NCI-H1694 (cell line): ENCODE measurements at places on chromosomes 6 and 20.

GRCh38 chr6:160899671-160900430 lies 91.7 kb upstream of the MAP3K4 start:
- DNase-seq = no peak

GRCh38 chr20:52294106-52294628 lies 102.6 kb upstream of the ZFP64 start:
- DNase-seq = no peak

DNA sequence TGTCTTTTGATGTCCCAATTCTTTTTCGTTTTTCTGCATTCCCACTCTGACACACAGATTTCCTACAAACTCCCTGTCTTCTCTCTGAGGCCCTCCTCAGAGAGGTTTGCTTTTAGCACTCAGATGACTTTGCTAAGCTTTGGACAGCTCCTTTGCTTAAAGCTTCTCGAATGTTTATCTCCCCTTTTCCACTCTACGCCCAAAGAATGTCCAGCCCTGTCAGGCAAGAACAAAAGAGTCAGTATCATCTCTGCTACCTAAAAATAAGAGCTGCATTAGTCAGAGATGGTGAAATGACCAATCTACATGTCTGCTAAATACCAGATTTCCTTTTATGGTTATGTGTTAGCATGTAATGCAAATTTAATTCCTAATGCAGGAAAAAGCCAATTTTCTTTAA lies 56.8 kb downstream of the PREP start:
- DNase-seq = no peak

- DNase-seq = no peak
Observed at GRCh38 chr20:50244352-50245149, 53.9 kb downstream of the CEBPB start.

DNA sequence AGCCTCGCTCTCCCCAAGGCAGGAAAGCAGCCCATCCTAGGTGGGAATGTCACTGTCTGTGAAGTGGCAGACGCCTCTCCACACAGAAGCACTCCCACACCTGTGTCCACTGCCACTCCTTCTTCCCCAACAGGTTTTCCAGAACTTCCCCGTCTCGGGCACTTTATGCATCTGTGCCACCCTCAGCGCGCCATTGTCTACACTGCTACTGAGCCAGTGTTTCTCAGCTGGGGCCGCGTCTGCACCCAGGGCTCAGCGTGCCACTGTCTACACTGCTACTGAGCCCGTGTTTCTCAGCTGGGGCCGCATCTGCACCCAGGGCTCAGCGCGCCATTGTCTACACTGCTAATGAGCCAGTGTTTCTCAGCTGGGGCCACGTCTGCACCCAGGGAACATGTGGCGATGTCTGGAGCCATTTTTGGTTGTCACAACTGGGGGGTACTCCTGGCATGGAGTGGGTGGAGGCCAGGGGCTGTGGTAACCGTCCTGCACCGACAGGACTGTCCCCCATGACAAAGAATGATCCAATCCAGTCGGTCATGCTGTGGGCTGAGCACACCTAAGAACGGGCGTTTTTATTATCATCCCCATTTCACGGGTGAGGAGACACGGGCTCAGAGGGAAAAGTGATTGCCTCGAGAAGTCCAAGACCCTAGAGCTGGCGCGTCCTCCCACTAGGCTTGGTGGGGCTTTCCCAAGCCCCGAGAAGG lies 41.7 kb upstream of the ZBP1 start:
- DNase-seq = no peak

DNA sequence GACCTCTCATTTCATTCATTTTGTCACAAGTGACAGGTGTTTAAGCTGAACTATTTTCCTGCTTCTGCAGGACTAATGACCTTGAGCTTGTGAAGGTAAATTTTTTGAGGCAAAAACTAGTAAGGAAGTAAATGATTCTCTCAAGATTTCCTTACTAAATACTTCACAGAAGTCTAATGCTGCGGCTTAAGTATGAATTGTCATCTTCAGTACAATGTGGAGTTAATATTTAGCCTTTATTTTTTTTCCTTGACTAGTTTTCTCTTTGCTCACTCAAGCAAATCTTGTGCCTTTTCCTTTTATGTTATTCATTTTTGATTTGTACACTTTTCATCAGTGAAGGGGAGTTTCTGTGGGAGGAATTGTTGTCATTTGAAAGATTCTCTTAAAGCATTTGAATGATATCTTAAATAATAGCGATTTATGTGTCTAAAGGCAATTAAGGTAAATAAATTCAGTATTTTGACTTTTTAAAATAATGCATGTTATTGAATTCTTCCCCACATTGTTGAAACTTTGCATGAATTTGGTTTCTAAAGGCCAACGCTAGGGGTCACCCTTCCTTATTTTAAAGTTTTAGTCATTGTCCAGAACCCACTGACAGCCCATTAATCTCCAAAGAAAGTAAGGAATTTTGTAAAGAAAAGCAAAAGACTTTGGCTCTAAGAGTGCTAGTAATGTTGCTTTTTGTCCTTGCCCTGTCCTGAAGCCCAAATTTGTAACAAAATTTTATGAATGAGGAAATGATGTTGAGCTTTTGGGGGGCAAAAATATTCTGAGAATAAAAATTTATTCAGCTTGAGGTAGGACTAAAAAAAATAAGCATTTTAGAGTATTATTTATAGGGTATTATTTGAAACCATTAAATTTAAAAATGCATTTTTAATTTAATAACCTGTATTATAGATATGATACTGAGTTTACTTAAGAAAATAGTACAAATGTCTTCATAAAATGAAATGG lies 157.4 kb upstream of the LAMA2 start:
- peak; percentile 25 for DNase-seq

- DNase-seq = no peak
Observed at GRCh38 chr20:60031107-60031506, 72.9 kb downstream of the CDH26 start.

DNA sequence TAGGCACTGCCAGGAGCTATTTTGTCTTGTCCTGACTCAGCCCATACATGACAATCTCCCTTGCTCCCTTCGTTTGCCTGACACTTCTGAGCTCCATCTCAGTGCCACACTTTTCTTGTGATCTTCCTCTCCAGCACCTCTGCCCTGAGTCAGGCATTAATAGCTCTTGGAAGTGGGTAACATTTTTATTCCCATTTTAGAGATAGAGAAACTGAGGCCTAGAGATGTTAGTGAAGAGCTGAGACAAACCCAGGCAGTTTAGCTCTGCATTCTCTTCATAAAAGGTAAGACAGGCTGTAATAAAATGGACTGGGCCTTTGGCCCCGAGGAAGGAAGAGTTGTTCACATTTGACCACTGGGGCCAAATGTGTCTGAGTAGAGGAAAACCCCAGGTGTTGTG lies 167.4 kb downstream of the DHX35 start:
- no peak for DNase-seq

GRCh38 chr6:136511397-136511796 lies 38.8 kb downstream of the MAP7 start:
- no peak for DNase-seq

- DNase-seq = no peak
Observed at GRCh38 chr6:148392671-148393070, 50.0 kb downstream of the SASH1 start.

- no peak for DNase-seq
Observed at GRCh38 chr6:5981126-5982026, 25.3 kb downstream of the NRN1 start.

DNA sequence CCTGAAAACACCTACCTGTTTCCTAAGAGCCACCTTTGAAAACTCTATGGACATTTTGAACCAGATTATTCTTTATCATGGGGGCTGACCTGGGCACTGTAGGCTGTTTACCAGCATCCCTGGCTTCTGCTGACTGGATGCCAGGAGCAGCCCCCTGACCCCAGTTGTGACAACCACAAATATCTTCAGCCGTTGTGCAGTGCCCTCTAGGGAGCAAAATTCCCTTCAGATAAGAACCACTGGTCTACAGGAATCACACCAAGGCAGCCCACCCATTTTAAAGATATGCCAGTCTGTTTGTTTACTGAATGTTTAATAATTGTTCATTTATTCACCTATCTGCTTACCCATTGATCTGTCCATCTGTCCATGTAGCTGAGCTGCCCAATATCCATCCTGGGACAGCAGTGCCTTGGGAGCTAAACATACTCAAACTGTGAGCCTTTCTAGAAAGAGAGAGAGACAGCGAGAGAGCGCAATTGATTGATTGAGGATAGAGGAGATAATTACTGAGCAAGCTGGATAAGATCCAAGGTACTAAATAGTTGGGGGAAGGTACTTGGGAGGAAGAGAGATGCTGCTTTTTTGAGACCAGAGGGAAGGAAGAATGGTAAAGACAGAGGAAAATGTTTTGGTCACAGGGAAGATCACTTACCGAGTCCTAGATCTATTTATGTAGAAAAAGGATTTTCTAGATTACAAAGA lies 276.8 kb downstream of the NRN1 start:
- no peak for DNase-seq

DNA sequence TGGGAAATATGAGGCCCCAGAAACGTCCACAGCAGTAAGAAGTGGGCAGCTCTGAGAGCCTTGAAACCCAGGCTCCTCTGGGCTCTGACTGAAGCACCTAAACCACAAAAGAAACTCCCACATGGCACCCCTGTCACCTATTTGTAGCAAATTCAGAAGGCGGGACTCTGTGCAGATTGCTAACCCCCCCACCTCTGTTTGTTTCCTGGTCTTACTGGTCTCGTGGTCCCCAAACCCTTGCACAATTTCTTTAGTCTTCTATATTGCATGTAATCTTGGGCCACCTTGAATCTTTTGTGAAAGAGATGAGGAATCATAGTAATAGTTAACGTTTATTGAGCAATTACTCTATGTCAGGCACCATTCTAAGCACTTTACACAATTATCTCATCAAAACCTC lies 154.3 kb downstream of the PREX1 start:
- no peak for DNase-seq

DNA sequence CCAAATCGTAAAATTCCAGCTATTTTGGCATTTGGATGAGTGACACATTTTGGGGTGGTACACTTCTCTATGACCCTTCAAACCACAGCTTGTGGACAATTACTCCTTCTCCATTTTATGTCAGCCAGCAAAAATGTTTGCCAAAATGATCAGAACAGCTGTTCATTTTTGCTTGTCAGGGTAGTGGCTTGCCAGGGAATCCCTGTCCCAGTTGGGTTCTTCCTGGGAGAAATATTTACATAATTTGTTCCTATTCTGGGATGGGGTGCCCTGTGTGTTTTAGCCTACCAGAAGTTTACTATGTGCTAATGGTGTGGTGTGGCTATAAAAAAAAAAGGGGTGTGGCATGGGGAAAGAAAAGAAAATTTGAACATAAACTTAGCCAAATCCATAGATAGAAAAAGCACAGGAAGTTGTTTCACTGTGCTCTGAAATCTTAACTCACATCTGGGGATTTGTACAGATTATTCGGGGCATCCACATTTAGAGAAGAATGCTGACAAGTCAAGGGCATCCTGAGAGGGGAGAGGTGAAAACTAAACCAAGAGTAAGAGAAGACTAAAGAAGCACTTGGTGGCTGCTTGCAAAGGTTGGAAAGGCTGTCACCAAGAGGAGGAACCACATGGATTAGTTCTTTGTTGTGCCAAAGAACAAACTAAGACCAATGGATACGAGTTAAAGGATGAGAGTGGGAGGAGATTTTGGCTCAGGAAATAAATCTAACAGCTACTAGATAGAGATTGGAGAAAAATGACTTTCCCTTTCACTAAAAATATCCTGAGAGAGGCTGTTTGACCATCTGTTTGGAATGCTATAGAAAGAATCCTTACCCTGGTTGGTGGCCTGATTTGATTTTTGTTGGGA lies 55.2 kb upstream of the RBM24 start:
- peak; percentile 28 for DNase-seq

GRCh38 chr6:15800841-15801617 lies 138.2 kb upstream of the DTNBP1 start:
- no peak for DNase-seq

DNA sequence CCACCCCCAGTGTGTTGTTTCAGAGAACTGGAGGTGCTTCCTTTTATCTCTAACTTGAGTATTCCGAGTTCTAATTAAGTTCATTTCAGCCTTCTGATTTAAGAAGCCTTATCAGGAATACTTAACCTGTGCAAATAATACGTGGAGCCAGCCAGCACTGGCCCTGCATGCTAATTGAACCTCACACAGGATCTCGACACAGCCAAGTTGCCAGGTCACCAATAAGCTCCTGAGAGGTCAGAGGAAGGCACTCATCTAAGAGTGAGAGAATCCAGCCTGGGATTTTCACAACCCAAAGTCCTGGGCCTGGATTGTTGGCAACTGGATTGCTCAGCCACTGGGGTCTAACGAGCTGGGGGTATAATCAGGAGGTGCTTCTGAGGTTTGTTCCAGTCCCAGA lies 157.7 kb upstream of the LRFN2 start:
- no peak for DNase-seq

DNA sequence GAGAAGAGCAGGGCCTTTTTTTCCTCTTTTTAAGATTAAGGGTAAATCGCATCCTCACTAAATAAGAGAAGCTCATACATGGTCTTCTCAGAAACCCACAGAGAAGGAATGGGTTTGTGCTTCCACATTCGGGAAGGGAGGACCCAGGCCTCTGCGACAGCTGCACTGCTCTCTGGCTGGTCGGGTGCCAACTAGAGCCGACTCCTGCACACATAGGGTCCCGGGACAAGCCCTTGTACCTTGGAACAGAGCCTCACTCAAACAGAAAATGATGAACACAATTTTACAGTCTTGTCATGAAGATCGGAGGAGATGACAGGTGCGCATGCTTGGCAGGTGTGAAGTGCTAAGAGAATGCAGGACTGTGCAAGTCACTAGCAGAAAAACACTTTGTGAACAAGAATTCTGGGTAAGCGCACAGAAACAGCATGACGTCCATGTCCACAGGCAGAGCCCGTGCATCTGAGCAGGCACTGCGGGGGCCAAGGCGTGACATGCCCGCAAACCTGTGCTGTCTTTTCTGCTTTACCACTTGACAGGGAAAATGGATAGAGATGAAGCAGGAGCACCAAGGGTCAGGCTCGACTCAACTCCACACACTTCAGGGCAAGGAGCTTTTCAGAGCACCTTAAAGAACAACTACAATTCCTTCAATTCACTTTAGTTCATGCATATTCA lies 101.0 kb upstream of the MPC1 start:
- DNase-seq = no peak

DNA sequence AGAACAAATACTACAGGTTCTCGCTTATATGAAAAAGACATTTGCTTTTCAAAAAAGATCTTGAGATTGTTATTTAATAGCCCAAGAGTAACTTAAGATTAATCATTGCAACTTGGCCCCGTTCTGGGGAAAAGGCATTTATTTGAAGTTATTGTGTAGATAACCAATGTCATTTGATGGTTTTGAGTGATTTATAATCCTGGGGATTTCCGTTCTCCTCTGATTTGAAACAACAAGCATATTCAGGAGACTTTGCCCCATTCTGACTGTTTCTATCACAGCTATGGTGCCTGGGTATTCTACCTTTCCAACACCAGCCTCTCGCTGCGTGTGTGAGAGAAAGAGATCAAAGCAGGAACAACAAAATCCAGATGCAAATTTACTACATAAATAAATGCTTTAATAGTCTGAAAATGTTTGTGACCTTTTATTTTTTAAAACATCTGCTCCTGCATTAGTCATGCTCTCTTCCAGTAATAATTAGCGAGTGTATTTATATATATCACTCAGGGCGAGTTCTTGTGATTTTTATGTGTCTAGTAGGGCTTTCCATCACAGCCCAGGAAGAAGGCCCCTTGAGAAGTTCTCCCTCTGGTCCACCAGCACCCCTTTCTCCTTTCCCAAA lies 197.9 kb upstream of the FOXQ1 start:
- no peak for DNase-seq

- no peak for DNase-seq
Observed at GRCh38 chr20:62726276-62726675, 17.6 kb downstream of the NTSR1 start.
